ENCODE measurements at places on chromosomes 6 and 20. TPM values are rescaled to one million over a fixed set of nuclear protein-coding genes. Genes with fewer than 3 reads are reported as not detected.

Gene CASP8AP2
- total RNA-seq, result 13.5 TPM

Gene SPAG4
- total RNA-seq, result 7.1 TPM

Gene CD40
- not detected for total RNA-seq

Gene SYS1
- 14.5 TPM for total RNA-seq

Gene CCM2L
- not detected for total RNA-seq

Gene CALHM6
- not detected for total RNA-seq

Gene RSPO3
- not detected for total RNA-seq

Gene VSX1
- not detected for total RNA-seq

Gene HCRTR2
- not detected for total RNA-seq

Gene MRAP2
- 0.86 TPM for total RNA-seq

Gene ZNF76
- 14.1 TPM for total RNA-seq

Gene CAP2
- total RNA-seq, result 27.8 TPM

Gene PRRT1
- total RNA-seq, result not detected

Gene E2F1
- total RNA-seq, result 68.1 TPM

Gene PFDN4
- 341 TPM for total RNA-seq

Gene COL9A1
- not detected for total RNA-seq

Gene OR2B6
- total RNA-seq, result not detected

Gene BANF2
- total RNA-seq, result not detected

Gene CFB
- 4.0 TPM for total RNA-seq

Gene TUBB1
- 0.36 TPM for total RNA-seq

Gene AVP
- total RNA-seq, result not detected

Gene TTBK1
- total RNA-seq, result not detected

All from A172 (cell line).